Activated T-helper 1 cell treated with anti-CD3 and anti-CD28 coated beads, Interleukin-2, amount 50 U/mL, for 16 hours (primary cell): ENCODE measurements at places on chromosomes 3 and 15.

- no peak for DNase-seq
These were observed 205.5 kb downstream of the STAG1 start for GRCh38 chr3:136546720-136547119.

DNA sequence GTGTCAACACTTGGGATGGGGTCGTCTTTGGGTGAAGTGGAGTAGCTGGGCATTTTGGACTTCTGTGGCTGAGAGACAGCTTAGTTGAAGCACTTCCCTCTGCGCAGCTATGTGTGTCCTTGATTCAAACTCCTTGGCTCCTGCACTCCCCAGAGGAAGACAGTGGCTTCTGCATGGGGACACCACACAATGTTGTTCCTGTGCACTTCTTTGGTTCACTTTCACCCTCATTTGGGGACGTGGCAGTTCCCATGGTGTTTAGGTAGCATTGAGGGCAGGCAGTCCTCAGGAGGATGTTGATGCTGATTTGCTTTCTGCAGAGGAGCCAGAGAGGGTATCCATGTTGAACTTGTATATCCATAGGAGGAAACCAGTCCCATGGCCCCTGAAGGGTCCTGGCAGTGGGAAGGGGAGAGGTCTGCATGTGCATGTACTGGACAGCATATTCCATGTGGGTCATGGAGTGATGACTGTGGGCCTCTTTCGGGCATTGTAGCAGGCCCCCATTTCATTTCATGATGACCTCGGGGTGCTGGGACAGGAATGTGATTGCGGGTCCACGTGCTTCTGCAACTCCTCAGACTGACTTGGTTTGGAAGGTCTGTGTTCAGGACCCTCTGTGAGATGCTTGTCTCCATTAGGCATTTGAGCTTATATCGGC, 135.4 kb downstream of the SNRPN start:
- DNase-seq, result no peak

DNA sequence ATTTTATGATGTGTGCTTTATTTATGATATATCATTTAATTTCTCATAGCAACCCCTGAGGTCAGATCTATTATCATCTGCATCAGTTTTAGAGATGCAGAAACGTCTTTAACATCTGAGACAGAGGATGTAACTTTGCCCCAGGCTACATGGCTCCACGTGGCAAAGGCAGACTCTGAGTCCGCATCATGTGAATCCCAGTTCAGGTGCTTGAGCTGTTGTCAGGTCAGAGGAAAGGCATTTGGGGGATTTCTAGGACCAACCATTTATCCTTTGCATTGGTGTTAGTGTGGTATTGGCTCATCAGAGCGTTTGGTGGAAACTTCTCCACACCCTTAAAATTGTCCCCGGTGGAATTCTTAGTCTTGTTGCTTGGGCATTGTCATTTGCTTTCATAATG, 10.8 kb downstream of the CACNA2D3 start:
- no peak for DNase-seq

DNA sequence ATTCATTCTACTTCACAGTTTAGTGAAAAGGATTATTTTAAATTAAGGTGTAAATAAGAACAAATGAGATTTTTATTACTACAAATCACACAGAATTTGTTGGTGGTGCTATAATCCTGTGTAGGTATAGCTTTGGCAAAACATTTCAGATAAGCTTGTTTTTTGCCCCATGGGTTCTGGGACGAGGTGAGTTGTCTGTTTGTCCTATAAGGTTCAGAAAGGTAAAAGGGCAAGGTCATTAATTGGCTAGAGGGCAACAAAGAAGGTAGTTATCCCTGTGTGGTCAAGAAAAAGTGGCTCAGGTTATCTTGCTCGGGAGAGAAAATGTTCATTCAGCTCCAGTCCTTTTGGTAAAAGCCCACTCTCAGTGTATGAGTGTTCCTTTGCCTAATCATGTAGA, 23.2 kb downstream of the AGTR1 start:
- no peak for DNase-seq

GRCh38 chr3:157752956-157753786, 250.0 kb upstream of the VEPH1 start:
- DNase-seq, result no peak

DNA sequence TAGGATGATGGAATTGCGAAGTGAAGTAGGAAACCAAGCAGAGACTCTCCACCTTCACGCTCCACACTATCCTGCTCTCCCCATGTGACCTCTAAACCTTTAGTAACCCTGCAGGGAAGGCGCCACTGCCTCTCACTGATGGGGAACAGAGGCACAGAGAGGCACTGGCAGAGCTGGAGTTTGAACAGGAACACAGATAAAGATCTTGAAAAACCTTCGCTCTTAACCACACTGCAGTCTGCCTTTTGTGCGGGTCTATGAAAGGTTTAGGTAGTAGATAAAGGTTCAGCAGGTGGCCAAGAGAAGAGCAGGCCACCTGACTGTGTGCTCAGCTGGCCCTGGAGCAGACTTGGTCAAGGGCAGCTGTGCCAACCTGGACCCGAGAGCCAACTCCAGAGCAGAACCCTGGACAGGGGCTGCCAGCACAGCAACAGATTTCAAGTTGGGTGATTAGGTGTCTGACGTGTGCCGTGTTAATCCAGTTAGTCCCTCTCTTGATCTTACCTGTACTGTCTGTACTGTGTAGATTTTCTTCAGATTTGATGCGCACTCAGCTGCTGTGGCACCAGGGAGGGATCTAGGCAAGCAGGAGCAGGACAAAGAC, 15.2 kb downstream of the EIF4E3 start:
- DNase-seq, result no peak

- DNase-seq, result no peak
These were observed 180.6 kb downstream of the ROBO1 start for GRCh38 chr3:79587150-79587549.

- no peak for DNase-seq
These were observed 202.3 kb upstream of the POU1F1 start for GRCh38 chr3:87478716-87479115.

GRCh38 chr15:39400821-39401550, 179.9 kb upstream of the THBS1 start:
- DNase-seq, result no peak

DNA sequence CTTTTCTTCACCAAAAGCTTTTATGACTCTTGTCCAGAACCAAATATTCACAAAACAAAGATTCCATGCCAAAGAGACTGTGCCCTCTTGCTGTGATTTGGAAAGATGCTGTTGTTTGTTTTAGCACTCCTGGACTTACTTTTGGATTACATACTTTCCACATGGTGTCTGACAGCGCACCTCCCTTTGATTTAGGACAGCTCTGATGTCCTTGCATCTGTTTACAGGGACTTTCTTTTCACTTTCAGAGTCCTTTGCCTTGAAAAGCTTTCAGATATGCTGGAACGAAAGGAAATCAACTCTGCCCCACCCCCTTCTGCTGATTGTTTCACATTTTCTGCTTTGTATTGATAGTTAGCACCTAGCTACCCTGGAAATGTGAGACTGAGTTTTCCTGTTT, 133.0 kb upstream of the NR2E3 start:
- DNase-seq, result no peak

- no peak for DNase-seq
These were observed 51.6 kb upstream of the ACKR4 start for GRCh38 chr3:132545471-132545870.

- DNase-seq, result no peak
These were observed 4.5 kb upstream of the IQCF5 start for GRCh38 chr3:51879937-51880336.

DNA sequence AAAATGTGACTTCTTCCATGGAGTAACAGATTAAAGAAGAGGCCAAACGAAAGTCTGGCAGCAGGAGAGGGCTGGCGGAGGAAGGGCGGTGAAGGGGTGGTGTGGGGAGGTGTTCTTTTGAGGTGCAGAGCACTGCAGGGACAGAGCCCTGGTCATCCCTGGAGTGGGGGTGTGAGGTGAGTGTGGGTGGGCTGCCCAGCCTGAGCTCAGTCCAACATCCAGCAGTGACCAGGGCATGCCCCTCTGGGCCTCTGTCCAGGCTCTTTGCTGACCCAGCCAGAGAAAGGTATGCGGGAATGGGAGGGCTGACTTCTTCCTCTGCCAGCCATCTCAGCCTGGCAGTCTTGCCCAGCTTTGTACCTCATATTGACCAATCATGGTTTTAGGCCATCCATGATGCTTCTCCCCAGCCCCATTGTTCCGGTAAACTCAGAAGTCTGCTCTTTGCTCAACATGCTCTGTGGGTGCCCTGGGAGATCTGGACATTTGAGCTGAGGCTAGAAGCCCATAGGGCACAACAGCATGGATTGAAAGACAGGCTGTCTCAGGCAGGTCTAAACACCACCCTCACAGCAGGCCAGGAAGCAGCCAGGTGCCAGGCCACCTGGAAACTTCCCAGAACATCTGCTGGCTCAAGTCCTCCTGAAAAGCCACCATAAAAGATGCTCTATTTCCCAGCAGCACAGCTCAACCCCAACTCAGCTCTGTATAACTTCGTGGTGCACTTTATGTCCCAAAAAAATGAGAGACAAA, 25.9 kb upstream of the CXCR6 start:
- DNase-seq, result no peak

GRCh38 chr15:83127547-83128150, 20.2 kb downstream of the TM6SF1 start:
- DNase-seq, result no peak

DNA sequence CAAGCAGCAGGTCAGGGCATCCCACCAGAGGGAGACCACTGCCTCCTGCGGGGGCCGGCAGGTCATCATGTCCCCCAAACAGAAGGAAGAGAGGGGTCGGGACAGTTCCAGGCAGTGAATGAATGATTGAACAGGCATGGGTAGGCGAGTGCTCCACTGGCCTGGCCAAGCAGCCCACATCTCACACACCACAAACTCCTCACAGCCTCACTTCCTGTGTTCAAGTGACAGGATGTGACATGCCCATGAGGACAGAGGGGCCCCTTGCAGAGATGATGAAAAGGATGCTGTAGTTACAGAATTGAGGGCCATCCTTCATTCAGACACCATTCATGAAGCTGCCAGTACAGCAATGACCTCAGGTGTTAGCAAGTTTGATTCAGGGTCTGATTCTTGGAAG, 3.7 kb downstream of the IQSEC1 start:
- DNase-seq, result no peak

GRCh38 chr3:23796518-23796917, 9.2 kb upstream of the UBE2E1 start:
- DNase-seq, result no peak

- no peak for DNase-seq
These were observed 20.7 kb upstream of the PRR23E start for GRCh38 chr3:127172211-127172610.

DNA sequence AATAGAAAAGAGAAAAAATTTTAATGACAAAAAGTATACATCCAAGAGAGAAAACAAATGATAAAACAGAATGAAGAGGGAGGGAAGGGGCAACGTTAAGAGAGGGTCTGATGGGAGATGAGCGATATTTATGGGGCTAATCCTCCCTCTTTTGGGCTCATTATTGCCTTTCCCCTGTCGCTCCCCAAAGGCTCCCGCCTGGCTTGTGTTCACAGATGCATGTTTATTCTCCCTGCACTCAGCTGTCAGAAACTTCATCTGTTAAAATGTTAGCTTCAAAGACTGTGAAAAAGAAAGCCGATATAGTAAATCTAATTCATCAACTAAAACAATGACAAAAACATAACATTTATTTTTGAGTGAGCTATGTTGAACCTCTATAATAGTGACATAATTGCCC, 74.3 kb downstream of the GABRB3 start:
- no peak for DNase-seq

GRCh38 chr15:90412356-90413194, 24.5 kb downstream of the IQGAP1 start:
- DNase-seq, result no peak

- no peak for DNase-seq
These were observed 45.3 kb downstream of the PLS1 start for GRCh38 chr3:142641504-142641903.

- no peak for DNase-seq
These were observed 6.9 kb downstream of the NEK11 start for GRCh38 chr3:131033480-131034080.

GRCh38 chr15:94477913-94478553, 246.7 kb downstream of the MCTP2 start:
- no peak for DNase-seq

- no peak for DNase-seq
These were observed 16.8 kb upstream of the CCNDBP1 start for GRCh38 chr15:43168192-43169107.

- DNase-seq, result no peak
These were observed 389.5 kb downstream of the LRTM1 start for GRCh38 chr3:54538346-54538745.

GRCh38 chr15:61831505-61831921, 228.7 kb downstream of the VPS13C start:
- DNase-seq, result no peak

DNA sequence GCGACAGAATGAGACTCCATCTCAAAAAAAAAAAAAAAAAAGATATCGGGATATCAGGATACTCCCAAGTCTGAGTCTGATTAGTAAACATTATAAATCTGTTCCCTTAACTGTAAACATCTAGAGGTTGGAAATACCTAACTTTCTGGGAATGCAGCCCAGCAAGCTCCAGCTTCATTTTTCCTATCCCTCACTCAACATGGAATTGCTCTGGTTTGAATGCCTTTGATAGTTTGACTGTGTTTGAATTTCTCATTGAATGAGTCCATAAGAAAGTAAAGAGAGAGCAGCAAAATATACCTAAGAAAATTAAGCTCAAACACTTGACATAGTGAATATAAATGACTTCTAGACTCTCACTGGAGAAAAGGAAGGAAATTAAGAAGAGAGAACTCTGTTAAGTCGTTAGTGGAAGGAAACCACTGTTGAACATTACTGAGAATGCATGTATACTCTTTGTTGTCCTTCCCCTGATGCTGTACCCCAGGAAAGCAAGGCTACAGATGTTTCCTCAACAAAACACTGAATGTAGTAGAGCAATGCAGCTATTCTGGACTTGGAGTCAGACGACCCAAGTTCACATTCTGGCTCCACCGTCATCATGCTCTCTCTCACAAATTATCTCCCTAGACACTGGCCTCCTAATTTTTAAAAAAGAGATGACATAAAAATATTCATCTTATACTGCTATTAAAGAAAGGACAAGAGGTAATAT, 62.4 kb downstream of the CD200 start:
- no peak for DNase-seq

DNA sequence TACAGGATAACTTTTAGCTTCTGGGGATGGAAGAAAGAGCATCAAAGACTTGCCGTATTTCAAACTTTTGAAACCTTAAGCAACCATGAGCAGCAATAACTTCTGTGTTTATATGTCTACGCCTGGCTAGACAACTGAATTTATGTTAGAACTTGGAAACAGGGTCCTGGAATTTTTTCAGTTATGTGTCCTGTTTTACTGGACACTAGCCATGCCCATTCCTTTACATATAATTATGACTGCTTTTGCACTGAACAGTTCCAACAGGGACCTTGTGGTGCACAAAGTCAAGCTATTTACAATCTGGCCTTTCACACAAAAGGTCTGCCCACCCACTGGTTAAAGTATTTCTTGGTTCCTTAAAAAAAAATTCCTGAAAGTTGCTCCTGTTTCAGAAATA, 37.1 kb downstream of the TJP1 start:
- DNase-seq, result no peak
